GM12878 (cell line): ENCODE measurements at places on chromosomes 6 and 20.

DNA sequence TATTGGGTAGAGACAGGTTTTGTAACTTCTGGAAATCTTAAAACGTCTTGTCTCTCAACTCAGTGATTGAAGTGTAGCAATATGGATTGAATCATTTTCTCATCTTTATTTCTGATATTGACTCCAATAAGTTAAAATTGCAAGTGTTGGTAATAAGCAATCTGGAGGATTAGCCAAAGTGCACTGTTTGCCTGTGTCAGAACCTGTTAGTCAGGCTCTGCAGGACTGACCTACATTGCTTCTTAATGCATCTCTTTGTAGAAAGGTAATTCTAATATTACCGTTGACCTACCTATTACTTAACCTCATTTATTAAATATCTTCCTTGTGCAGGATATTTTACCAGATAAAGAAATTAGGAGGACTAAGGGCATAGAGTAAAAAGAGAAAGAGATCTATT is 484.0 kb upstream of the CITED2 start:
- no peak for DNase-seq

- DNase-seq: no peak
Observed at GRCh38 chr6:47196113-47196512, 113.6 kb downstream of the TNFRSF21 start.

DNA sequence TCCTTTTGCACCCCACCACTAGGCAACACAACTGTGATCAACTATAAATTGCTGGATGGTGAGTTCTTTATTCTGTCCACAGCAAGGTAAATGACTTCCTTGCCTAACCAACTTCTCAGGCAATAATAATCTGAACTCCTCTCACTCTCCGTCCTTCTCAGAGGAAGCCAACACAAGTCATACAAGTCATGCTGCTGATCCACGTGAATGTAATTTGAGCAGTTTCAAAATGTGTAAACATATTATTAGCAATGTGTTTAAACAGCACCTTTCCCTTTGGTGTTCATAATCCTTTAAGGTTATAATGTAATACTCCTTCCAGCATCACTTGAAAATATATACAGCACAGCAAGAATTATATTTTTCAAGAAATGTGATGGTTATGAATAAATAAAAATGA is 127.9 kb downstream of the QRSL1 start:
- DNase-seq: no peak

DNA sequence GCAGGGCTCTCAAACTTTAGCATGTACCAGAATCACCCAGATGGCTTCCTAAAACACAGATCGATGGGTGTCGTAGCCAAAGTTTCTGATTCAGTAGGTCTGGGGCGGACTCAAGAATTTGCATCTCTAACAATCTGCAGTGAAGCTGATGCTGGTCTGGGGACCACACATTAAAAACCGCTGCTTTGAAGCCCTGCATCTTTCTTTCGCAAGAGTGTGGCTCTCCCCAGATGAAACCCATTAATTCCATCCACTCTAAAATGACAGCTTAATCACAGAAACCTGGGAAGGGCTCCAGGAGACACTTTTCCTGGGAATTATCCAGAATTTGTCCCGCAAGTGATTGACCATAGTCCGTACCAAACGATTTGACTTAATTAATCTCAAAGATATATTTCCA is 319.8 kb upstream of the PLCB4 start:
- no peak for DNase-seq

GRCh38 chr20:40810332-40811000 is 121.4 kb upstream of the MAFB start:
- DNase-seq: no peak

DNA sequence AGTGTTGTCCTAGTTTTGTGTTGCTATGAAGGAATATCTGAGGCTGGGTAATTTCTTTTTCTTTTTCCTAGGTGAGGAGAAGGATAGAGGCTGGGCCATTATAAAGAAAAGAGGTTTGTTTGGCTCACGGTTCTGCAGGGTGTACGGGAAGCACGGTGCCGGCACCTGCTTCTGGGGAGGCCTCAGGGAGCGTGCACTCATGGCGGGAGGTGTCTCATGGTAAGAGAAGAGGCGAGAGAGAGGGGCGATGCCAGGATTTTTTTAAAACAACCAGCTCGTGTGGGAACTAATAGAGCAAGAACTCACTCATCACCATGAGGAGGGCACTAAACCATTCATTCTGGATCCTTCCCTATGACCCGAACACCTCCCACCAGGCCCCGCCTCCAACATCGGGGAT is 14.2 kb upstream of the NPBWR2 start:
- no peak for DNase-seq

- DNase-seq: no peak
Observed at GRCh38 chr20:38060536-38060935, 27.0 kb downstream of the RPRD1B start.

- peak; percentile 69 for DNase-seq
Observed at GRCh38 chr6:151757506-151757955, 50.0 kb upstream of the ESR1 start.

- no peak for DNase-seq
Observed at GRCh38 chr6:45541934-45542333, 164.2 kb upstream of the SUPT3H start.

DNA sequence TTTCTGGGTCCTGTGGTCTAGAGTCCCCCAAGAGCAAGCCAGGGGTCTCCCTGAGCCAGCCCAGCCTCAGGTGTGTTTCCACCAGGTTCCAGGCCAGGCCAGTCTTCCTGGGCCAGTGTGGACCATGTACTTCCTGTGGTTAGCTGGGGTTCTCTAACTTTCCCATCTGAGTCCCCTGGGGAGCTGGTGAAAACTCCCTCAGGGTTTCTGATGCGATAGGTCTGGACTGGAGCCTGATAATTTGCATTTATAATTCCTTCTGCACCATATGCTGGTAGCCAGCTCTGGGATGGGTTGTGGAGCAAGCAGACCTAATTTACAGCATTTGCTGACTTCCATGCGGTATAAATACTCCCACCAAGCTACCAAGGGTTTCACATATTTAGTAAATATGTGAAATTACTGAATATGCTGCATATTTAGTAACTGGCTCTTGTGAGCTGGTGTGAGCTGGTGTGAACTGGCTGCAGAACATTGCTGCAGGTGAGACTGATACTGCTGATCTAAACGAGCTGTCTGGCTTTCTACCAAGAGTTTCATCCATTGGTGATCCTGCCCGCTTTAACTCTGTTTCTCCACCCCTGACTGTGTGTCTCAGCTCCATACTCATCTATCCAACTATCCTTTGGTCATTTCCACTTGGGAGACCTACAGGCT is 62.6 kb downstream of the RIN2 start:
- DNase-seq: no peak

- DNase-seq: no peak
Observed at GRCh38 chr20:32607324-32607723, 22.2 kb upstream of the NOL4L start.

DNA sequence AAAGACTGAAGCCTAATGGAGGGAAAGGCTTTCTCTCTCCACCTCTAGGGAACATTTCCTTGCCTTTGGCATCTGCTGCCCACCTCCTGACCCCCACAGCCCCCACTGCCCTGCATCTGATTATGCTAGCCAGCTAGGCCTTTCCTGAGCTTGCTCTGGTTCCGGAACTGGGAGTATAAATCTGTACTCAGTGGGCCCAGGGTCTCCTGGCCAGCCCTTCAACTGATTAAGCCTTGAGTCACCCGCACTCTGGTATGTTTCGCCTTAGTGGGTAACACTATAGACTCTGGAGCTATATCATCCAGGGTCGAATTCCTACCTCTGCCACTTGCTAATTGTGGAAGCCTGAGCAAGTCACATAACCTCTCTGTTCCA is 45.6 kb upstream of the RIPOR2 start:
- no peak for DNase-seq

DNA sequence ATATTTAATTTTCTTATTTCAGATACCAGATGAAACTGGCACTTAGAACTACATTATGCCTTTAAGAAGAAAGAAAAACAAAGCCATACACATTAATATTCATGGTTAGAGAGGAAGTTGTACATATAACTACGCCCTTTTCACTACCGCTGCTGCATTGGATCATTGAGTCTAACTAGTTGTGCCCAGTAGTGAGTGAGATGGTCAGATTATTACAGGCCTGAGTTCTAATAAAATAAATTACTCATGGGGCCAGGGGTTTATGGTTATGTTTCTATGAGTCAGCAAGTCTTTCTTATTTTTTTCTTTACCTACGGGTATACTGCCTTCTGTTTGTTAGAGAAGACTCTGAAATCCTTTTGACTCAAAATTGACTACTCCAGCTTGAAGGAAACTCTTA is 11.5 kb downstream of the RIOK1 start:
- DNase-seq: no peak

DNA sequence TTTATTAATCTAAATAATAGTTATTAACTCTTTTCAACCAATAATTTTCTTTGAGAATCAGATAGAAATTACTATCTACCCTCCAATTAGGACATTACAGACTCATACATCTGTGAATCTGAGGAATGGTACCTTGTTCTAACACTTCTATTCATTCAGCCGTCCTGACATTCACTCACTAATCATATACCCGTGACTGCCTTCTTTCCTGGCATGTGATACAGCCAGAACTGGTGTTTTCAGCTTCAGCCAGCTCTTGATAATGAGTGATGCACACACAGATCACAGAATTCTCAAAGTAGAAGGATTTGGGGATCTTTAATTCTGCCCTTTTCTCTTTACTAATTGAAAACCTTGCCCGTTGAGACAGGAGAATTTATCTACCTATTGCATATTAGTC is 499.9 kb downstream of the UTRN start:
- no peak for DNase-seq

GRCh38 chr6:12947151-12947871 is 230.7 kb downstream of the PHACTR1 start:
- DNase-seq: no peak

DNA sequence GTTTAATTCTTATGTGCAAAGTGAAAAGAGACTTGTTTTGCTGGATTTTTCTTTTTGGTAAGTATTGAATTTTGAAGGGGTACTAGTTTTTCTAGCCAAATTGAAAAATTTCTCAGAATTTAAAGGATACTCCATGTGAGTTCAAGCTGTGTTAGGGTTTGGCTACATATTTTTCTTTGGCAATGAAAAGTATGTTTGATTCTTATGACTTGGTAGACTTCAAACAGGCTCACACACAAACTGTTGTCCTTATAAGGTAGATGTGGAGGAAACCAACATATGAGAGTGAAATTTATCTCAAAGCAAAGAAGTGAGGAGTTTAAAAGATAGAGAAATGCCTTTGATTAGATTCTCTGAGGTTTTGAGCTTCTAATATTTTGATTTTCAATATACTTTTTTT is 356.7 kb downstream of the BCKDHB start:
- no peak for DNase-seq

DNA sequence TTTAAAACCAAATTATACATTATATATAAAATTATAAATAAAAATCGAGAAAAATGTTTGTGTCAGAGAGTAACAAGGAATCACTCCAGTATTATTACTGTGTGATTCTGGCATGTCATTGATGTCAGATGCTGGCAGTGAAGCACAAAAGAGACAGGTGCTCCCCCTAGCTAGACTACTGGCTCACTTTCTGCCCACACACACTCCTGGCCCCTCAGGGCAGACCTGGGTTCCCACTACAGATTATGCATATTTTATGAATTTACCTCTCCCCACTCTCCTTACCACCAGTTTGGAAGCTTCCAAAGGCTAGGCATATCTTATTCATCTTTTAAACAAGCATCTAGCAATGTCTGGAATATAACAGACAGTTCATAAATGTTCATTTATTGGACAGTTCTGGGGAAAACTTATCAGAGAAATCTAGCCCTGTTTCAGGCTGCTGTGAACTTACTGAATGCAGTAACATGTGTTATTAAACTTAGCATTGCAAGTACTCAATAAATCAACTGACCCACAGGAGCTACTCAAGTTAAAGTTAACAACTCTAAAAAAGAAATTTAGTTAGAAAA is 12.8 kb downstream of the SNX3 start:
- no peak for DNase-seq

DNA sequence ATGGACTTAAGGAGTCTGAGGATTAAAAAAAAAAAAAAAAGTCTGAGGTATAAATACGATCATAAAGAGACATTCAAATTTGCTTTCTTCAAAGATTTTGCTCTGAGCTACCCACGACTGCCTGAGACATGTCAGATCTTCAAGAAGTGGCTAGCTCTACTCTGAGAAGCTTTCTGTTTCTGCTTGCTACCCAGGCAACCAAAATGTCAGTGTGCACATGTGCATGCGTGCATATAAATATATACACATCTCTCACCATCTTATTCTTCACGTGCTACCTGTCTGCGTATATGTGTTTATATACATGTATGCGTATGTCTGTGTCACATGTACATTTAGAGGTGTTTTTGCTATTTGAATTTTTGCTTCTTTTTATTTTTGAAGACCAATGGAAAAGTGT is 299.6 kb upstream of the STXBP5 start:
- DNase-seq: no peak

DNA sequence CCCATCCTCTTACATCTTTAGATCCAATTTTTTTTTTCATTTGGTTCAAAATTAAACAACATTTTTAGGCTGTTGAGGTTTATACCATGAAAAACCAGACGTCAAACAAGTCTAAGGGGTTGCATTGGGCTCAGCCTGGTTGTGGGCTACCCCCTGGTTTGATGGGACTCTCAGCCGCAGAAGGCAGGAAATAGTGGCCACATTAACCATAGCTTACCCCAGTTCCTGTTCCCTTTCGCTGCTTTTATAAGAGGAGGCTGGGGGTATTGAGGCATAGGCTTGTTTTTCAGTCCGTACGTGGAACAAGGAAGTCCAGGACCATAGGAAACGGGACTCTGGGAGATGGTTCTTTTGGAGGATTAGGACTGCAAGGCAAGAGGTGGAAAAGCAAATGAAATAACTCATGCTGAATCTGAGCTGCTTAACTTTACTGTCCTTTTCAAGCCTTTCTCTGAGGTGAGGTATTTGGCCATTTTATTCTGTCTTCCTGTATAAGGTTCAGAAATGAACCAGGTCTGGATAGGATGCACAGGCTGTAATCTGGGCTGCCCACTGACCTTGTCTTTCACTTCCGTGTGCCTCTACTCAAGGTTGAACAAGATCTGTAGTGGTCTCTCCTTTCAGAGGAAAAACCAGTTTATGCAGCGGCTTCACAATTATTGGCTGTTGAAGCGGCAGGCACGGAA is 7.7 kb downstream of the BRPF3 start:
- DNase-seq: peak; percentile 27

DNA sequence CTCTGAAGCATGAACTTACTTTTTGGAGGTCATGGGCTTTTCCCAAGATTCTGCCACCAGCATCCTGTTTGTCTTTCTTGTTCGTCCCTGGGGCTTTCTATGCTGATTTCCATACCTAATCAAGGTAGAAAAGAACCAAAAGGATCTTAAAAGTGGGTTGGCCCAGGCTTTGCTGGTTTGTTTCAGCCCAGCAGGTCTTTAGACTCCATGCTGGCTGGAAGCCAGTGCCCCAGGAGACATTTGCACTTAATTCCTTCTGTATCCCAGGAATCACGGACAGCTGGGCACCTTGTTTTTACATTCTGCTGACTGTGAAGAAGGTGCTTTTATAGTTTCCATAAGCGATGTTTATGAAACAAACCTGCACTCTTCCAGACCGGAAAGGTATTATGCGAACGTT is 195.9 kb downstream of the CDH4 start:
- DNase-seq: no peak

DNA sequence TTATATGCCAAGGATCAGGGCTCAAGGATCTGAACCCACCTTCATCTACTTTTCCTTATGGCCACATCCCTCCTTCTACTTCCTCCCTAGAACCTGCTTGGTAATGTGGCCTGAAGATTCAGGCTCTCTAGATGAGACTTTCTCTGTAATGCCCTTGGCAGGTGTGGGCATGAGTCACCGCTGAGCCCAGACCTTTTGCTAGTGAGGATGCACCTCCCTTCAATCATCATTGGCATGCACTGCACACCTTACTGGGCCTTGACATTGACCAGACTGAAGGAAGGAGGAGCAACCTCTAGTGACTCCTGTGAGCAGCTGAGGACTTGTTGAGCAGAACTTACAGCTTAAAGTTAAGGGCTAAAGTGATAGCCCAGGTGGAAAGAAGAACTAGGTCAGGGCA is 405.3 kb downstream of the MAFB start:
- no peak for DNase-seq
